Activated CD8-positive, alpha-beta T cell treated with anti-CD3 and anti-CD28 coated beads for 36 hours (primary cell): ENCODE measurements at places on chromosomes 4 and X. TPM values are rescaled to one million over a fixed set of nuclear protein-coding genes. Genes with fewer than 3 reads are reported as not detected.

The STOX2 gene
- total RNA-seq: not detected

DNA sequence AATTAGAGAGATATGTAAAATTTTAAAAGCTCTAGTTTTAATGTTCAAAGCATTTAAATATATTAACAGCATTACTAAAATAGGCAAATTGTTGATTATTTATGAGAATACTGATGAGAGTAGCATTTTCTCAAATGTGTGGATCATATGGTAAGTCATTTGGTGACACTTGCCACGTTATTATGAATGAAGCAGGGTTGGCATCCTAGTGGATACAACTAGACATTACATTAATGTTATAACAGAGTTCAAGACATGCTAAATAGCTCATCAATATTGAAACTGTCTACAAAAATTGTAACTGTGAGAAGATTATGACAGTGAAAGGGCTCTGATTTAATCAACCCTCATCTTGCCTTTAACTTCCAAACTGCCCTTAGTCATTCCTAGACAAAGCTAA, 171.1 kb downstream of the PDGFC start:
- H3K36me3 ChIP-seq: no peaks in the 10 kb centered on the region
- no peaks in the 10 kb centered on the region for H3K4me1 ChIP-seq
- H3K4me3 ChIP-seq: no peak overlapping the region
- H3K27me3 ChIP-seq: no peaks in the 10 kb centered on the region
- H3K27ac ChIP-seq: no peak overlapping the region

DNA sequence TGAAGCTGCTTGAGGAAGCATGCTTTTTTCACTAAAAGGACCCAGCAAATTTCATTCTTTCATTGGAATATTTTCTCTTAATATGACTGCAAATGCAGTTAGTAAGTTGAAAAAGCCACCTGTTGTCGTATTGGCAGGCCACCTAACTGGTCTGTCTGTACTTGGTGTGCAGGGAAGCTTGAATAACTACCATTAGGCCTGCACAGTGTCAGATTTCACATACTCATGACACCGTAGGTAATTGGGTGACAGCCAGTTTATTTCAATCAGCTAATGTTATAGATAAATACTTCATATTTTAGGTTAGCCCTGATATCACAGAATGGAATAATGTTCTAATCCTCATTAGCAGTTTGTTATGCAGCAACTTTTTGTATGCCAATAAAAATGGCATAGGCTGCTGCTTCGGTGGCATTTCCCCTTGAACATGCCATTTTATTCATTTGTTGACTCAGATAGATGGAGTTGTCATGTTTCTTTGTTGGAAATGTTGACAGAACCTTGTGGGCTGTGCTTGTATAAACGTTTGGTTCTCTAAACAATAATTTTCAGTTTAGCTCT, 173.7 kb downstream of the RPA4 start:
- no peak overlapping the region for H3K4me3 ChIP-seq
- H3K27ac ChIP-seq: no peak overlapping the region
- H3K27me3 ChIP-seq: no peaks in the 10 kb centered on the region

DNA sequence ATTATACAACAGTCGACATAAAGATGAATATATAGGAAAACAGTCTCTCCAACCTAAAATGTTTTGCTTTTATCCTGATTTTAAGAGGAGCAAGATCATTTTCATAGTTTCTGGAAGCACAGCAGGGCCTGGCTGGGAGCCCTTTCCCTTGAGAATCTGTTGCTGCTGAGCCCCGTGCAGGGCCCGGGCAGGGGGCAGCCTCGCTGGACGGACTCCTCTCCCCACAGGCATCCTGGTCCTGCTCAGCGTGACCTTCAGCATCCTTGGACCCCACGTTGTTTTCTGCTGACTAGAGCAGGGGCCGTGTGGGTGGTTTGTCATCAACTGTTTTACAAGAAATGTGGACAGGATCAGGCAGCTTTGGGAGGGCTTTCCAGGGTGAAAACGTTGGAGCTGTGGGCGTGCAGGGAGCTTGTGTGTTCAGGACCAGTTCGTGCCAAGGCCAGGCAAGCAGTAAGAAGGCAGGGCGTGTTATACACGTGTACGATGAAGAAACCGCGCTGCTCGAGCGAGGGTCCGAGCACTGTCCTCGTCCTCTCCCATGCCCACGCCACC, 25.0 kb downstream of the CPZ start:
- no peaks in the 10 kb centered on the region for H3K36me3 ChIP-seq

GRCh38 chrX:36867143-36867542, 141.0 kb upstream of the FAM47C start:
- no peak for DNase-seq
- H3K4me3 ChIP-seq: no peak overlapping the region
- no peaks in the 10 kb centered on the region for H3K27me3 ChIP-seq
- H3K36me3 ChIP-seq: no peaks in the 10 kb centered on the region

DNA sequence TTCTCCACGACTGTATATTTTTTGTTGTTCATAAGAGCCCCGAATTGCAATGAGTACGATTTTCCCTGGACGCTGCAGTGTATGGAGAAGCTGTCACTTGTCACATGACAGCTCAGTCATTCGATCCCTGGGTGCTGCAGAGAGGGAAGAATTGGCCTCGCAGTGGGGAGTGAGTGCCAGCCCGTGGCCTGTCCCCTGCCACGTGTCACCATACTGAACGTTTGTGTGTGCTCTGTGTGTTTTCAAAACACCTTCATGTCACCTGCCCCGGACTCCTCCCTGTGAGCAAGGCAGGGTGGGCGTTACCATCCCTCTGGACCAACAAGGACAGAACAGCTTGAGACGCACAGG, 77.9 kb downstream of the TBL1X start:
- no peak overlapping the region for H3K4me3 ChIP-seq
- H3K36me3 ChIP-seq: peaks cover 14% of the 10 kb centered on the region
- H3K27me3 ChIP-seq: no peaks in the 10 kb centered on the region
- peaks cover 32% of the 10 kb centered on the region for H3K4me1 ChIP-seq

- H3K27me3 ChIP-seq: peaks cover 3% of the 10 kb centered on the region
- no peaks in the 10 kb centered on the region for H3K36me3 ChIP-seq
- no peak for DNase-seq
- no peak overlapping the region for H3K4me3 ChIP-seq
Measured at GRCh38 chrX:154986826-154987575, 35.5 kb downstream of the F8 start.

DNA sequence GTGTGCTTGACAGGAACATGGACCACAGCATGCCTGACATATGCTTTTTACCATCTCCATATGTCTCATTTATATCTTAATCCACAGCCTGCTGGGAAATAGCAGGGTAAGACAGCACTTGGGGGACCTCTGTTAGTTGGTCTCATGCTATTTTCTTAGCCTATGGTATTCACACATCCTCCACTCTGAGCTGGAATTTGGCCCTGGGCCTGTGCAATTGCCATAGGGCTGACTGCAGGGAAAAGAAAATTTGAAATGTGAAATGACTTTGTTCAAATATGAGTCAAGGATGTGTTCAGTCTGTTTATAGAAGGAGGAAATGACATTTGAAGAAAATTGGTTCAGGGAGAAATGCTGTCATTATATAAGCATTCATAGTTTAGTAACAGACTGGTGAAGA, 9.6 kb upstream of the MAP7D3 start:
- DNase-seq: no peak
- H3K4me1 ChIP-seq: peaks cover 16% of the 10 kb centered on the region
- no peaks in the 10 kb centered on the region for H3K27me3 ChIP-seq
- H3K36me3 ChIP-seq: no peaks in the 10 kb centered on the region
- no peak overlapping the region for H3K4me3 ChIP-seq

- no peak for DNase-seq
- no peak overlapping the region for H3K27ac ChIP-seq
- peaks cover 11% of the 10 kb centered on the region for H3K27me3 ChIP-seq
- H3K4me1 ChIP-seq: peaks cover 12% of the 10 kb centered on the region
- H3K4me3 ChIP-seq: no peak overlapping the region
Measured at GRCh38 chr4:88162626-88163025, 4.2 kb upstream of the ABCG2 start.

DNA sequence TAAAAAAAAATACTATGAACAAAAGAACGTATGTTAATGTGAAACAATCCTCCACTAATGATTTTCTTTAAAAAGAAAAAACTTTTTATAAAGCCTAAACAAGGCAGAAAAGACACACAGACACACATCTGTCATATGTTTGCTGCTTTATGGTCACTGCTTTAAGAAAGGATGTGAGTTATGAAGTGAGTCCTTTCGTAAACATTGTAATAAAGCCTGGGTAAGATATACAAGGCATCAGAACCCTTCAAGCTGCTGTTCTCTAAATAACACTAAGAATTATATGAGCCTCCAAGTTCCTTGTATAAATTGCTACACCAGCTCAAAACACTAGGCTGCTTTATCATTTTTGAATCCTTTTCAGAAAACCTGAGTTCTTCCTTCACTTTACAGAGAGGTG, 81.6 kb downstream of the FBXO8 start:
- peaks cover 25% of the 10 kb centered on the region for H3K27me3 ChIP-seq
- no peaks in the 10 kb centered on the region for H3K4me1 ChIP-seq
- no peak overlapping the region for H3K4me3 ChIP-seq
- no peak for DNase-seq
- H3K36me3 ChIP-seq: no peaks in the 10 kb centered on the region

- peaks cover 15% of the 10 kb centered on the region for H3K27me3 ChIP-seq
- no peak overlapping the region for H3K27ac ChIP-seq
- DNase-seq: no peak
Measured at GRCh38 chrX:12137951-12138360, 317 bp upstream of the FRMPD4 start.
